ENCODE measurements at places on chromosomes 7 and 10.

DNA sequence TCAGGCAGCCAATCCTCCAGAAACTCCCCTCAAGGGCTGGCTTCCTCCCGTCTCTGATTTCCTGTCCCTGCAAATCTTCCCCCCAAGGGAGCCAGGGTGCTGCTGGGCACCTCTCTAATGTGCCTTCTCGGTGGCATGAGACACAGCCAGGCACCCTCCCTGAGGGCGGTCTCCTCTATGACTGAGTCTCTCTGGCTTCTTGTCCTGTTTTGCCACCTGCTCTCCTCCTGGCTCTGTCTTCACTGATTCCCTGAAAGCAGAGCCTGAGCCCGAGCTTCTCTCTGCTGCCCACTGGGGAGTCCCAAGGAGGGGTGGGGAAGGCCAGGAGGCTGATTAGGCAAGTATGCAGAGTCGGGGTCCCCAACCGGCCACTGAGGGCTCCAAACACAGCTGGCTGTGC is 60.4 kb upstream of the INSIG1 start:
- no peak for DNase-seq

GRCh38 chr7:9709216-9709615 is 1264.5 kb upstream of the PHF14 start:
- DNase-seq, result no peak

- DNase-seq, result no peak
Measured at GRCh38 chr7:77351539-77352004, 64.6 kb downstream of the GSAP start.

GRCh38 chr10:76126607-76127527 is 695.4 kb downstream of the LRMDA start:
- DNase-seq, result no peak

DNA sequence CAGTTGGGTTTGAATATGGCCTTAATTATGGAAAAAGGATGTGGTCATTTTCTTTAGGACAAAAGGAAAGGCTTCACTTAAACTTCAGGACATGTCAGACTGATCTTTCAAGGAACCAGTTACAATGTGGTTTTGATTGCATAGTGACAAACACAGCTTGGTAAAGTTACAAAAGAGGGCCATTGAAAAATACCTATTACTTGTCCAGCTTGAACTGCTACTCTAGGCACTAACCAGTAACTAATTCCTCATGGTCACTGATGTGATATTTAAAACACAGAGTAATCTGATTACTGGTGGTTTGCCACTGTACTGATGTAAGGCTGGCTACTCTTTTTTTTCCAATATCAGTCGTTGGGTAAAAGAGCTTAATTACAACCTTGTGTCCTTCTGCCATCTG is 22.6 kb downstream of the TES start:
- DNase-seq, result no peak
